ENCODE measurements at places on chromosomes 7 and 10.

GRCh38 chr7:1520539-1521234 lies 9.8 kb upstream of the MAFK start:
- DNase-seq = no peak

GRCh38 chr7:90599038-90599437 lies 2.9 kb downstream of the CDK14 start:
- no peak for DNase-seq

- DNase-seq = no peak
Observed at GRCh38 chr10:72098836-72099599, 10.7 kb upstream of the SPOCK2 start.

GRCh38 chr7:75688200-75689136 lies 50.3 kb downstream of the HIP1 start:
- no peak for DNase-seq

DNA sequence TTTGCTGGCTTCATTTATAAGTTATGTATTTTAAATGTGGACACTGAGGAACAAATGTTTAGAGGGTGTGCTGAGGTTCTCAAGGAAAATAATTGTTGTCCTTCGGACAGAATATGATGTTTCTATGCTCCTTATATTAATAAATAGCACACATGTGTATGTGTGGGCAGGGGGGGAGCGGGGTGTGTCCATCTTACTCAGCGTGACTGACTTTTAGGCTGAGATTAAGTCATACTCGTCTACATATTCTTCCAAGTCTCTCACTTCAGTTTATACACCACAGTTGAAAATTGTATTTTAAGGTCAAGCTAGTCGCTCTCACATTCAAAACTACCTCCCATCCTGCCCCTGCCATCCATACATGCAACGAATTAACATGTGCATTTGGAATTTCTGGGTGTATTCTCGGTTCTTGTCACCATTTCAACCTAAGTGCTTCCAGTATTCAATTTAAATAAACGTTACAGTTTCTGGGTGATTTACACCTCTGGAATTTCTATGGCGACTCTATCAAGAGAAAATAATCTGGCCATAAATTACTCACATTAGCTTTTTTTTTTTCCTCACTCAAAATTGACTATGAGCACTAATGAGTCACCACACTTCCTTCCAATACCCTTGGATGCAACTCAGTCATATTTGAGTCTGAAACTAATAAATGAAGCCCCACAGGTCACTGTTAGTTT lies 3.3 kb downstream of the PCDH15 start:
- DNase-seq = no peak

- DNase-seq = no peak
Observed at GRCh38 chr10:108850138-108850854, 1073.0 kb downstream of the XPNPEP1 start.

GRCh38 chr10:16904639-16905061 lies 87.4 kb upstream of the RSU1 start:
- DNase-seq = peak; percentile 58

DNA sequence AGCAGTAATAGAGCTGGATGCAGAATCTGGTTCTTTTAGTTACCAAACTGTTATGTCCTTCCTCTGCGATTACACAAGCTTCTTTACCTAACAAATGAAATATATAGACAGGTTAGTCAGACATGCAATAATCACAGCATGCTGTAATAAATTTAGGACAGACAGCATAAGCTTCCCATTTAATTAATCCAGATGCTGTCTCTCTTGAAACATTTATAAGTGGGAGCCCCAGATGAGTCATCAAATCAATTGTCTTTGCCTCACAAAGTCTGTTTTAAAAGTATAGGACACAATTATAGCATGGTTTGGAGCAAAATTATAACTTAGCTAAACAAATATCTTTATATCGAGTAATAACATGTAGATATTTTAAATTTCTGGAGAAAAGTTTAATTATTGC lies 1.6 kb downstream of the CDNF start:
- no peak for DNase-seq

DNA sequence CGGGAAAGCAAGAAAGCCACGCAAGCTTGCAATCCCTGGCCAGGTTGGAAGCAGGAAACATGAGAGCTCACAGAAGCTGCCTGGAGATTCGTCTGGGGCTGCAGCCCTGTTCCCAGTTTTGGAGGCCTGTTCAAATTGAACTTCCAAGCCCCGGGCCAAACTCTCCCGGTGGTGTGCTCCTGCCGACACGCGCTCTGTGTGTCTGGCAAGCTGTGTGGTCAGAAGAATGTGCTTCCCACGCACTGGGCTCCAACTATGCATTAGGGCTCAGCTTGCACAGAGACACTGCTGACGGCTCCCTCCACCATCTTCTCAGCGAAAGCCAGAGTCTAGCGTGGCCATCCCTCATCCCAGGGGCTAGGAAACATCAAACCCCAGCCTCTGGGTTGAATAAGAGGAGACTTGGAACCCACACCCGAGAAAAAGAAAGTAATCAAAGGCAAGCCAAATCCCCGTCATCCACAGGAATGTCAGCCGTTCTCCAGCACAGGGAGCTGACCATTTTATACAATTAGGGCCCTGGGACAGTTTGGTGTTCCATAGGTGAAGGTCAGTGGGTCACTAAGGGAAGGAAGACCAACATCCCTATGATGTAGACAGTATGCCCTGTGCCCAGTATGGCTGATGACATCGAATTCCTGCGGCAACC lies 107.2 kb downstream of the FGFR2 start:
- DNase-seq = peak; percentile 14

DNA sequence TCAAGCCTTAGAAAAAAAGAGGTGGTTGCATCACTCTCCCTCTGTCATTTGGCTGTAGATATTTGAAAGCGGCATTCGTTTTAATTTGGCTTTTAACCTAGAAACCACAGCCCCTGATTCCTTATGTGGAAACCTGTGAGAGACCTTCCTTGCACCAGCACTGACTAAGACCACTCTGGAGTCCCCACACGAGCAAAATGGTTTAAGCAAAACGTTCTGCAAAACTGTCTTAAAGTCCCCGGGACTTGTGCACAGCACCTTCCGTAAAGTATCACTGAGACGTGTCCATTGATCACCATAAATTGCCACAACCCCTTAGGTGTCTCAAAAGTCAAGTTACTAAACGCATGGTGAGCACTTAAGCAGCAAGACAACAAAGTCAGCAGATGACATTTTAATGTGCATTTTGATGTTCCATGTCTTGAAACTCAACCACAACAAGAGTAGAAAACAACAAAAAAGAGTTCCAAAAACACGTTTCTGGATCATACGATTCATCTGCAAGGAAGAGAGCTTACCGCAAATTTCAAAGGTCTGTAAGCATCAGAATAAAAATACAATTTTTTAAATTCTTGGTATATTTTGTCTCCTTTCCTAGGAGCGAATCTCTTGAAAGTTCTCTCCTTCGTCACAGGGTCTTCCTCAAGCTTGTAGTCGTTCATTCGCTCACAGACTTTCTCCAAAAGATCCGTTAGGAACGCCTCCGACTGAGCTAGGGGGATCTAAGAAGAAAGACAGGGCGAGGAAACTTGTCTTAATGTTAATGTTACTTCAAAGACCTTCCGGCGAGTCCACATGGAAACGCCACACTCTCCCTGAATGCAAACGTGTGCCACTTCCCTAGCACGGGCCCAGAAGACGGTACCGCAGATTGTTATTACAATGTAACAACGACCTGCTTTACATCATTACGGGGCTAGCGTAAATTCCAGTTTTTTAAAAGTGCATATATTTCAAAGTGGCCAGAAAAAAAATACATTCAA lies 37.7 kb downstream of the CNPY1 start:
- no peak for DNase-seq

GRCh38 chr7:13181216-13181615 lies 493.8 kb downstream of the ARL4A start:
- DNase-seq = no peak

GRCh38 chr10:8060010-8060703 lies 5.7 kb downstream of the GATA3 start:
- peak; percentile 52 for DNase-seq

GRCh38 chr7:150898475-150899011 lies 46.2 kb downstream of the AOC1 start:
- peak; percentile 78 for DNase-seq

DNA sequence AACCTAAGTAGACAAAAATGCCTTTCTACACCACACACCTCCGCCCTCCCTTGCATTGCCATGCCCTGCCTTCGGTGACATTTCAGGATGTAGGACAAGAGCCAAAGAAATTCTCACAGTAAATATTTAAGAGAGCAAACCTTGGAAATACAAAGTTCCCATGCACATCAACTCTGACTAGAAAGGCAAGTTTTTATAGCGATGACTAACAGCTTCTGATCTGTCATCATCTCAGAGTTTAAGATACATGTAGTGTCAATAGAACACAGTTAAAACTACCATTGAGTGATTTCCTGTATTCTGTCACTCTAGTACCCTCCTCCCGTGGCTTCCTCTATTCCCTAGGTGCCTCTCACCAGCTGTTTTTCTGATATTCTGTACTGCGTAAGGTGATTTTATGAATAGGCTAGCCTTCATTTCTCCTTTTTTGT lies 20.7 kb downstream of the SLC16A9 start:
- DNase-seq = no peak

- no peak for DNase-seq
Observed at GRCh38 chr7:42763137-42763551, 148.7 kb downstream of the C7orf25 start.

DNA sequence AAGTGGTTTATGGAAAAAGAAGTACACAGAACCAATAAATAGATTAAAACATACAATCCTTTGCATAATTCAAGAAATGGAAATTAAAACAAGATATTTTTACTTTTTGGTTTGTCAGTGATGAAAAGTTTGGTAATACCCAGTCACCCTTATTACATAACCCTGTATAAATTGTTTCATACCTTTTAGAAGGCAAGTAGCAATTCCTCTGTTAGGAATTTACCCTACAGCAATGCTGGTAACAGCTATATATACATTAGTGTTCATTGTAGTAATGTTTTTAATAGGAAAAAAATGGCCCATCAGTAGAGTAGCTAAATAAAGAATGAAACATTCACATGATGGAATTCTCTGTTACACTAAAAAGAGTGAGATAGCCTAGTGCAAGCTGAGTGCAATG lies 42.7 kb downstream of the PTPN12 start:
- DNase-seq = no peak

- DNase-seq = peak; percentile 90
Observed at GRCh38 chr10:91340613-91341362, 69.4 kb upstream of the HECTD2 start.

DNA sequence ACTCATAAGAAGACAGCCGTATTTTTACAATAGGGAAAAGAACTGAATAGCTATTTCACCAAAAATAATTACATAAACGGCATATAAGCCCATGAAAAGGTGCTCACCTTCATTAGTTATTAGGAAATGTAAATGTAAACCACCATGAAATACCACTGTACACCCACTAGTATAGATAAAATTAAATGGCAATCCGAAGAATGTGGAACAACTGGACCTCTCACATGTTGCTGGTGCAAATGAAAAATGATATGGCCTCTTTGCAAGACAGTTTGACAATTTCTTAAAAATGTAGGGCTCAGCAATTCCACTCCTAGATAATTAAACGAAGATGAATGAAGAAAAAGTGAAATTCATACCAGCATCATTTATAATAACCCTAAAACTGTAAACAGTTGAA lies 91.8 kb downstream of the MAPK8 start:
- no peak for DNase-seq

DNA sequence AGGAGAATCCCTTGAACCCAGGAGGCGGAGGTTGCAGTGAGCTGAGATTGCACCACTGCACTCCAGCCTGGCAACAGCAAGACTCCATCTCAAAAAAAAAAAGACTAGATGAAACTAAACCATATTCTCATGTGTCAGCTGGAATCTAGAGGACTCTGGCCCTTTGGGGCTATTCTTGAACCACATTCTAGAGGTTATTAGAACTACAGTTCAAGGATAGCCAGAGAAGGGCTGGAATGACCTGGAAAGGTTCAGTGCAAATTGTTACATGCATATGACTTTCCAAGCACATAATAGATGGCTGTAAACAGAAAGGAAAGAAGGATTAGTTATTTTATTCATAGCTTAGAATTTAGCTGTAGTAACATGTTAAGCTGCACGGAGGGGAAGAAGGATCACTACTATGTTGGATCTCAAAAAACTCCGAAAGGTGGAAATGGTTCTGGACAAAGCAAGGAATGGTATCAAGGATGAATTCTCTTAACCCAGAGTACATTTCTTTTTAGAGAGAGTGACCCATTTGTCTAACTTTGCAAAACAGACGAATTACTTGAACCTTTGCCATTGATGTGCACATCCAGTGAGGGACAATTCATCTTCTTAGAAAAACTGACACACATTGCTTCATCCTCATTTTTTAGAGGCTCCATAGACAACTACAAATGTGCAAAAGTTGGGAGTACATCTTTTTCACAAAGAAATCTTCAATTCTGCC lies 124.0 kb upstream of the SAMD8 start:
- no peak for DNase-seq

DNA sequence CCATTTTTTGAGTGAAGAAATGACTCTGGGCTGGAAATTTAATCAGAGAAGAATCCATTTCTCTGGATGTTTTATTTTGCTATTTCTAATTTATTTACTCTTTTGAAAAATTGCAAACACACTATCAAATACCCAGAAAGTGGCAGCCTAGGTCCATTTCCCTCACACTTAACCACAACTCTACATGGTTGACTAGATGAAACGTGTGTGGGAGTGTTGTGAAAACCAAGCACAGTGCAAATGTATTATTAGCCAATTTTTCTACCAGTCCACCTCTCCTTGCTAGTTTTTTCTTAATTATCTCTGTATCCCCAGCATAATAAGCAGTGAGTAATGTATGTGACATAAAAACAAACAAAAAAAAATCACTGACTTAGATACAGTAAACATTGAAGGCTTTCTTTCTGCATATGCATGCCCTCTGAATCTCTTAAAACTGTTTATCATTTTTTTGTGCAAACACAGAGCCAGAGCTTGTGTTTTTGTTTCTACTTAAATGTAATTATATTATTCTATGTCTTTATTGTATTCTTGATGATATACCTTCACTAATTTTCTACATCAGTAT lies 30.9 kb downstream of the SCIN start:
- DNase-seq = no peak

DNA sequence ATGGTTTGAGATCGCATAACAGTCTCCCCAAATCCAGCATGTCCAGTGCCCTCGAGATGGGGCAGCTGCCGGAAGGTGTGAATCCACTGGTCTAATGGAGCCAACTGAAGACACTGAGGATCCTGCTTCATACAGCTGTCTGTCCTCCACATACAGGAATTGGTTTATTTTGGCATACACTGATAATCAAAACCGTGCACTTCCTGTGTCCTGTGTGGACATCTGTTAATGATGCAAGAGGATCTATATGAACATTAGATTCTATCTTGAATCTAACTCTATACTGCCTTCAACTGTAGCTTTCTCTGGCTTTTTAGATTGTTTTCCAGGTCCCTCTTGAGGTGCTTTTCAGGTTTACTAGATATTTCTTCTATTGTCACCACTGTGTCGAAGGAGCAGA lies 3.0 kb upstream of the JAZF1 start:
- DNase-seq = no peak
